ENCODE measurements at places on chromosomes 6 and 20. TPM values are rescaled to one million over a fixed set of nuclear protein-coding genes. Genes with fewer than 3 reads are reported as not detected.
A peak's percentile ranks its signal among the peaks of the same experiment; 100 is the strongest.

TSPO2 gene
- not detected for total RNA-seq

ULBP2 gene
- total RNA-seq, result 1.00 TPM

DNA sequence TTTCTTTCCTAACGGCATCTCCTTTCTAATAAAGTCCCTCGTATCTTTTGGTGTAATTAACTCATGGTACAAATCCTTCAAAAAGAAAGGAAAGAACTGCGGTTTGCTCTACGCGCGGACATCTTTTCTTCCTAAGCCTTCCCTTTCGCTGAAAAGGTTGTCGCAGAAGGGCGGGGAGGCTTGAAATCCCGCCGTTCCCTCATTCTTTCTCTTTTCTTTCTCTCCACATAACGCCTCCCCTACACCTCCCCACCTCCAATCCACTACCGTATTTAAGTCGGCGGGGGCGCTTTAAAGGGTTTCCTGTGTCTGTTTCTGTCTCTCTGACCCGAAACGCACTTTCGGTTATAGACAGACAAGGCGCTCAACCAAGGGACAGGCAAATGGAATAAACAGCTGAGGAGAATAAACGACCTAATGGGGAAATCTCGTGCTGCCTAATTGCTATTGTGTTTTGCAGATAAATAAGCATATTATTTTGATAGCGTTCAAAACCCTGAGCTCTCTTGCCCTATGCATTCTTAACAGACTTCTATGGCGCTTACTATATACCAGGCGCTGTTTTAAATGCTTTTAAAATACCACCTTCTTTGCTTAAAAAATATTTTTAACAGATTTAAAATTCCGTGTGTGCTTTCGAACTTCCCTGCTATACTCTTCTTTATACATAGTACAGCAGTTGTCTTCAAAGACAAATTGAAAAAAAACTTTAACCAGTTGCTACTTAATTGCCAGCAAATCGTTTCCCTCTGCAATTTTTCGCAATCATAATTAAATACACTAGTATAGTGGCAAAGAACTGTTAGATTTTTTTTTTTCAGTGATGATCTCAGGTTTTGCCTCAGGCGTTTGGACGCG is 2.5 kb upstream of the HEY2 start:
- DNase-seq, result peak; percentile 77

MCM8 gene
- 53.9 TPM for total RNA-seq

- DNase-seq, result no peak
Observed at GRCh38 chr20:13382786-13383185, 161.7 kb downstream of the ISM1 start.

DNA sequence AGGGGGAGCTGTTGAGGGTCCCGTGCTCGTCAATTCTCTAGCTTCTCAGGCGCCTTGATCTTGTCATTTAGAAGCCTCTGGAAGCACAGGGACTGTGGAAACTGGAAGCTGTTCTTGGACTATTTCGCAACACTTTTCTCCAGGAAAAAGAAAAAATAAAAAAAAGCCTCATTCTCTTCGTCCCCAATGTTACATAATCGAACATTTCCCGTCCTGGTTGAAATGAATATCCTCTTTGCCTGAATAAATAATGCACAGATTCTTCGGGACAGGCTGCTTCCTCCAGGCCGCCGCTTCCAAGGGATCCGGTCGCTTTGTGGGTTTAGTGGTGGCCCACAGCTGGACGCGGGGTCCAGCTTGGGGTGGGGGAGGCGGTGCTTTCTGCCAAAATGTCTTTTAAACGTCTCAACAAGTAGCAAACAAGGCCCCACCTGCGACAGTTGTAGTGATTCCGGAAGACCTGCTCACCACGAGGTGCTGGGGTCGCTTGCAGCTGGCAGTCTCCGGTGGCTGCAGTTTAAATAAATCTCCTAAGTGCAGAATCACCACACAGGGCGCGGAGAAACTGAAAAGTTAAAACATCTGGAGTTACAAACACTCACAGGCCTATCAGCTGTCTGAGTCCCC is 125.9 kb upstream of the ESR1 start:
- no peak for DNase-seq

- DNase-seq, result no peak
Observed at GRCh38 chr20:49887251-49888211, 27.8 kb downstream of the SPATA2 start.

GRCh38 chr6:140644017-140644416 is 1269.6 kb upstream of the CITED2 start:
- DNase-seq, result no peak

RGS17 gene
- total RNA-seq, result not detected

FOXP4 gene
- total RNA-seq, result 25.9 TPM

C6orf132 gene
- total RNA-seq, result 0.65 TPM

GRCh38 chr6:123211777-123212545 is 215.9 kb downstream of the CLVS2 start:
- DNase-seq, result no peak

DNA sequence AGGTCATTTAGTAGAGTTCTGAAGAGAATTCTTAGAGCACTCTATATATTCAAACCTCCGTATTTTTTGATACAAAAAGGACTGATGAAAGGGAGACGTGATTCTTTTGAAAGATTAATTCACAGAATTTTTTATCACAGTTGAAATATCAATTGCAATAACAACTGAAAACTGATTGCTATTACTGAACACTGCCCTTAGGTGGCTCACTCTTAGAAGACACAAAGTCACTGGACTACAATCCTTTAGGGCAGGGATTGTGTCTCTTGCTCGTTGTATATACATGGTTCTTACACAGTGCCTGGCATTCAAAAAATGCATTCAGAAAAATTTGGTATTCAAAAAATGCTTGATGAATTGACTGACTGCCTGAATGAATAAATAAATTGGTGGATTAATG is 17.1 kb upstream of the CALHM6 start:
- no peak for DNase-seq

- no peak for DNase-seq
Observed at GRCh38 chr20:37777012-37777950, 83.5 kb downstream of the CTNNBL1 start.

PNLDC1 gene
- total RNA-seq, result 0.37 TPM

DNA sequence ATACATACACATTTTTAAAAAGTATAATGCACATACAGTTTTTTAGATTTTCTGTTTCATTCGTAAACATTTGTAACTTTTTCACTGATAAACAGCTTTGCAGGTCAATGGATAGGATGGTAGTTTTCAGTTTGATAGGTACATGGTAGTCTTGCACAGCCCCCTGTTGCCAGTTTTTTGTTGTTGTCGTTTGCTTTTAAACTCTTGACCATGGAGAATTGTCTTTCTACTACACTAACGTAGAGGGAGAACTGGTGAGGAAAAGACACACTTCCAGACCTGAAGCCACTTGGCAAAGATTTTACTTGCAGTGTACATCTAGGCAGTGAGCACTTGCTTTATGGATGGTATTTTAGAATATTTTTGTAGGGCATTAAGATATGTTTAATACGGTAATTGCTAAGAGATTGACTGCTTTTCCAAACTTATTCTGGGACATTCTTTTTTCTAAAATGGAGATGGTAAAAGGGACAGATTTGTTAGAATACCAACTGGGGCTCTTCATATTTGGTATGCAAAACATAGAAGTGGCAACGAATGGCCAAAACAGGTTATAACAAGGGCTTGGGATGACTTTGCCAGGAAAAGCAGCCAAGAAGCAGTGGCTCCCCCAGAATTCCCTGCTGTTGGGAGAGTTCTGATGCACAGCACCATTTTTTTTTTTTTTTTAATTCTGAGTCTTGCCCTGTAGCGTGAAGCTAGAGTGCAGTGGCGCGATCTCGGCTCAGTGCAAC is 1.5 kb downstream of the PYGB start:
- no peak for DNase-seq

PMEPA1 gene
- total RNA-seq, result 4.6 TPM

- no peak for DNase-seq
Observed at GRCh38 chr6:86961455-86962200, 24.3 kb downstream of the HTR1E start.

GRCh38 chr6:25958700-25959162 is 3.9 kb upstream of the TRIM38 start:
- no peak for DNase-seq

GRCh38 chr20:51284176-51284575 is 258.3 kb downstream of the NFATC2 start:
- no peak for DNase-seq

TRIM40 gene
- total RNA-seq, result not detected

OOEP gene
- 0.76 TPM for total RNA-seq

DNA sequence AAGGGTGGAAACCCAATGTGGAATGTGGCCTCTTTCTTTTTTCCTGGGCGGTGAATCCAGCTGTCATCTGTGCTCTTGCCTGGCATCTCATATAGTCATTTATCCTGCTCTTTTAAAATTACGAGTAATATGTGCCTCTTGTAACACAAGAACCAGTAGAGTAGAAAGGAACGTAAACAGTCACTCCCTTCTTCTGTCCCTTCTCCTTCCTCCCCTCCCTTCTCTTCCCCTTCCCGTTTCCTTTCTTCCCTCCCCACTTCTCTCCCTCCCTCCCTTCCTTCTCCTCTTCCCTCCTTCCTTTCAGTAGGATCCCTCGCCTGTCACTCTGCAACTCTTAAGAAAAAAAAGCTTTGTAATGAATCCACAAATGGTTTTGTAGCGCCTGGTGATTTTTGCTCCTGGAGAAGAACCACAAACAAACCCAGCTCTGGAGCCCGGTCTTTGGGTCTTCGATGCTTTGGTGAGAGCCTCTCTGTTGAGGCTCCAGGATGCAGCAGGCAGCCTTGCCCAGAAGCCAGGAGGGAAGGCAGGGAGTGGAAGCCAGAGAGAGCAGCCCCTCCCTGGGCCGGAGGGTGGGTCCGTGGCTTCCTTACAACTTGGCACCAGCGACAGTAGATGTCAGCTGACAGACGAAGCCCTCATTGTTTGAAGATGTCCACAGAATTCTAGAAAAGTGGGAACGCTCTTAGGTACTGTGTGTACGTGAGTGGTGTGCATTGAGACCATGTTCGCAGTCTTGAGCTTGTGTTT is 15.0 kb downstream of the DUSP22 start:
- no peak for DNase-seq

DNA sequence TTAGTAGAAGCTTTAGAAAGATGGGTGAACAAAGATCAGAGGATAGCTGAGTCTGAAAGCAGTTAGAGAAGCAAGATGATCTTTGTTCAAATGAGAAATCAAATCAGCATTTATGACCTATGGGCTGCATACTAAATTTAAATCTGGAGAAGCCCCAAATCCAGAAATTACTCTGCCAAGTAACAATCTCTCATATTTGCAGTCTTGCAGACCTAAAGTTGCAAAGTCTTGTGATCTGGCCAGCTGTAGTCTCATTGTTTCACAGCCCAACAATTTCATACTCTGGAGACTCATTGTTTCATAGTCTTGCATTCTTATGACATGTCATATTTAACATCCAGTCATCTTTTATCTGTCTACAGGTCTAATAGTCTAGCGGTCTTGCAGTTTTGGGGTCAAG is 364.9 kb upstream of the RSPO3 start:
- no peak for DNase-seq

NKX2-4 gene
- not detected for total RNA-seq

GRCh38 chr20:59831916-59832270 is 101.5 kb downstream of the SYCP2 start:
- DNase-seq, result no peak

- no peak for DNase-seq
Observed at GRCh38 chr6:169966312-169967181, 215.1 kb downstream of the ERMARD start.

DNA sequence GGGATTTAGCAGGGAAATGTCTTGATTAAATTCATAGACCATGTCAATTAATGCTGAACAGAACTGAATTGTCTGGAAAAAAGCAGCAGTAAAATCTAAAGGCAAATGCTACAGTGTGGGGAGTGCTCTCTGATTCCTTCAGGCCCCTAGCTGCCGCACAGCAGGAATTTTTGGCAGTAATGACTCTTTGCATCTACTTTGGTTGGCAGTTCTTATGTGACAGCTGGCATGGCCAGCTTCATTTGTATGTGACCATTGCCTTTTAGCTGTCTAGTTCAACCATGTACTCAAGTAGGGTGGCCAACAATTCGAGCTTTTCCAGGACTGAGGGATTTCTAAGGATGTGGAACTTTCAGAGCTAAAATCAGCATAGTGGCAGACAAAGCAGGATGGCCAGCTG is 499.1 kb upstream of the MAN1A1 start:
- DNase-seq, result no peak

DNA sequence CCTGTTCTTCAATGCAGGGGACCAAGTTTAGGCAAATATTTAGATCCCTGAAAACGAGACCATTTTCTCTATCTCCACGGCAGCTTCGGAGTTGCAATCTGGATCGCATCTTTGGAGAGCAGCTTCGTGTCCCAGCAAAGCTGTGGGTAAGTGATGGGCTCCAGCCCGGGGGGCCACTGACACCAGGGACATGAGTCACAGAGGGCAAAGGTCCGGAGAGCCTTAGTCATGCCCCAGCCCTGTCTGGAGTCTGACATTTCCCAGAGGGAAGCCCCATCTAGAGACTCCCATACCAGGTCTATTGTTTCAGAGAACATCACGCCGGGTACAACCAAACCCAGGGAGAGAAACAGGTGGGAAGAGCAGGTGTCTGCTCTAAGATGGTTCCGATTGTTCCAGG is 95.9 kb downstream of the NFATC2 start:
- DNase-seq, result no peak

DNA sequence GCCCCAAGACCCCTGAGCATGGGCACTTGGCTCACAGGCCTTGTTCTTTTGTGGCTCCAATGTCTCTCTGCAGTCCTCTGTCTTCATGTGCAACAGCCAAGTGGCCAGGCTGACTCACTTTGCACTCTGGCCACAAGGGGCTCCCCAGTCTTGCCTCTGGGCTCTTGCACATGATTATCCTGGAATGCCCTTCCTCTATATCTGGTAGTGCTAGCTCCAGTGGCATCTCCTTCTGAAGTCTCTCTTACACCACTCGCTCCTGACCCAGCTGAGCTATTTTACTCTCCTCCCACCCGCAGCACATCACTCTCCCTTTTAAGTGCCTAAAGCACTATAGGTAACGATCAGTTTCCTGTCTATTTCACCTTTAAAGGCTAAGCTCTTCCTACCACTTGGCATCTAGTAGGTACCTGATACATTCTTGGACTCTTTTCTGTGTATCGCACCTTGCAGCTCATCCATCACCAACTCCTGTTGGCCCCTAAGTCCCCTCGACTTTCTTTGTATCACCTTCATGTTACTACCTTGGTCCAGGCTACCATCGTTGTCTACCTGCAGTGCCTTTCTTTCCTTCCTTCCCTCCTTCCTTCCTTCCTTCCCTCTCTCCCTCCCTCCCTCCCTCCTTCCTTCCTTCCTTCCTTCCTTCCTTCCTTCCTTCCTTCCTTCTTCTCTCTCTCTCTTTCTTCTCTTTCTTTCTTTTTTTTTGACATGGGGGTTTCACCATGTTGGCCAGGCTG is 211.9 kb upstream of the RNF24 start:
- DNase-seq, result no peak

- DNase-seq, result no peak
Observed at GRCh38 chr6:133644892-133645619, 243.9 kb upstream of the TCF21 start.

DNA sequence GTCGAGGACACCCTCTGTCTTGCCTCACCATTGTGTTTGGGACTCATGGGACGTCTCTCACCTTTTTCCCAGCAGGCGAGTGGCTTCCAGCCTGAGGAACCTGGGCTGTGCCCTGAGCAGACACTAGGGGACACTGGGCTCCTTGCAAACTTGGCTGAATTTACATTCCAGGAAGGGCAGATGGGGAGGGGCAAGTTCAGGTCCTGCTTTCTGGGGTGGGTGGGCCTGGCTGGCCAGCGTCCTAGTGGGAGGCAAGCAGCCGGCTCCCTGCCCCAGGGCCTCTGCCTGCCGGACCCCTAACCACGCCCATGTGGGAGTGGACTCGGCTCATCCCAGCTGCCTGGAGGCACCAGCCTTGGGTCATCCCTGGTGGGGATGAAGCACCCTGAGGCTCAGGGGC is 48.2 kb upstream of the MLN start:
- DNase-seq, result no peak

DEF6 gene
- 108 TPM for total RNA-seq

GRCh38 chr20:21554376-21554890 is 40.6 kb upstream of the NKX2-2 start:
- DNase-seq, result no peak

Data from activated T-cell treated with anti-CD3 and anti-CD28 coated beads, Interleukin-2, amount 50 U/mL, for 72 hours (primary cell).